Liver (tissue), 10 donors: ENCODE measurements at places on chromosomes 4 and X. TPM values are rescaled to one million over a fixed set of nuclear protein-coding genes. Genes with fewer than 3 reads are reported as not detected.

GRCh38 chr4:90990284-90990683, 863.1 kb downstream of the CCSER1 start:
- DNase-seq = no peak

- DNase-seq = no peak
Measured at GRCh38 chr4:187606581-187606980, 389.0 kb upstream of the ZFP42 start.

GRCh38 chr4:187550256-187550950, 445.2 kb upstream of the ZFP42 start:
- no peak for DNase-seq

Gene RTL3
- not detected for total RNA-seq

DNA sequence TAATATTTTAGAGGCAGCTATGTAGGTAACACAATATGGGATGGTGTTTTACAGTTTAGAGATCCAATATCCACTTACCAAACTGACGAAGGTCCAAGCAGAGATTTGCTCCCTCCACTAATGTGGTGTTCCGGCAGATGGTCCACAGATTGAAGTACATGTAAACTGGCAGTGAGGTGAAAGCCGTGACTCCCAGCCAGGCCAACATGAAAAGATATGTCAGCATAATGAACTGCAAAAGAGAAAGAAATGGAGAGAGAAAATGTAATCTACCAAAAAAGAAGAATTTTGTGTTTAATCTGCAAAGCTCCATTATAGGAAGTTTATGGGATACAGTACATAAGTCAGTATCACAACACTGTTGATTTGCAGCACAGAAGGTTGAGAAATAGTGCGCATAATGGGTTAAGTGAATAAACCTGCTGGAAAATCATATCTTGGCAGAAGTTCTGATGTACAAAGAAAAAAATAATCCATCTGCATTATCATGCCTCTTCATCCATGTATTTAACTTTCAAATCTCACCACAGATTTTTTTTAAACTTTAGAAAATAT, 160.2 kb downstream of the GPM6A start:
- no peak for DNase-seq

GRCh38 chrX:68703846-68704245, 56.4 kb downstream of the STARD8 start:
- no peak for DNase-seq

Gene PFKFB1
- 19.2 TPM for total RNA-seq

Gene TBC1D8B
- total RNA-seq = 5.6 TPM

DNA sequence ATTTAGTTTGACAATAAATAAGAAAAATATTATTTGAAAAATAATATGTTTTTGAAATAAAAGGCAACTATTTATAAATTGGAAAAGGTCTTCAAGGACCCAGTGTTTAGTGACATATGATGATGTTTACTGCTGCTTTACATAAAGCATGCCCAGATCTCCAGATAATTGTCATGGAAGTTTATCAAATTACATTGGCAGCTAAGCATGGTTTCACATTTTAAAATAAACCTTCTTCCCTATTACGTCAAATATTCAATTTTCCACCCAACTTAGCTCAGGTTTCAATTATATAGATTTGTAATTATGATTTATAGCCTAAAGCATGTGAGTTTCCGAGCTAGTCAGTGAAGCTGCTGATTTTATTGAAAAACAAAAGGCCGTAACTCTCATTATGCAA, 417.2 kb downstream of the CFAP47 start:
- DNase-seq = no peak

Gene UGT2A3
- 16.3 TPM for total RNA-seq

DNA sequence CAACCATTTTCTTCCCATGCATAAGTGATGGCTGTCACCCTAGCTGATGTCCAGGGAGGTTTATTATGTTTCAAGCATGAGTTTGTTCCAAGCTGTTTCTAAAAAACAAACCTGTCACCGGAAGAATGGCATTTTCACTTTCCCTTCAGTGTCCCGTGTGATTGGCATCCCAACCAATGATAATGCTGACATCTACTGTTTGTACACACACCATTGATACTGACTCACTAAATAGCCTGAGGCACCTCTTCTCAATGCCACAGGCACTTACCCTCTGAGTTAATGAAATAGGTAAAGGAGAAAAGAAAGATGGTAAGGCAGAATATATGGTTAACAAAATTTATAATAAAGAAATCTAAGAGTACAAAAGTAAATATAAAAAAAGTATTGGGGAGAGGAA, 23.1 kb upstream of the VCX2 start:
- no peak for DNase-seq

DNA sequence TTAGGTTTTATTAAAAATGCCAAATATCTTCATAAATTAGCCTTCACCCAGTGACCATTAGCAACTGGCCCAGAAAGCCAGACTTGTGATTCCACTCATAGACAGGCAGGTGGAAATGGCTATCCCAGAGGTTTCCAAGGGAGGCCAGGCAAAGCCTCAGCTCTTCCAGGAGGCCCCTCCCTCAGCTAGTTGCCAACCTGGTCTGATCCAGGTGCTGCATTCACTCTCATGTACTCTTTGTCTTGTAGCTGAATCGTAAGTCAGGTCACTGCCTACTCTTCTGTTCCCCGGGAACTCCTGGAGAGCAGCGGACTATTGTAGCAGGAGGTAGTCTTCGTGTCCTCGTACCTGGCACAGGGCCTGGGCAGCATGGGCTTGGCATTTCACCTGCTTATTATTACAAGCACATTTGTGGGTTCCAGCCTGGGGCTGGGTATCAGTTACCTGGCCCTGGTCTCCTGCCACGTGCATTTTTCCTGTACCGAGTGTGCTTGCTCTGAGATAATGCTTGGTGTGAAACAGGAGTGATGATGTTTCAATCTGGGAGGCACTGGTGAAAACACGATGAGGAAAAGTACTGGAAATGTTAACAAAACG, 101.6 kb downstream of the FAM193A start:
- DNase-seq = peak; percentile 25

DNA sequence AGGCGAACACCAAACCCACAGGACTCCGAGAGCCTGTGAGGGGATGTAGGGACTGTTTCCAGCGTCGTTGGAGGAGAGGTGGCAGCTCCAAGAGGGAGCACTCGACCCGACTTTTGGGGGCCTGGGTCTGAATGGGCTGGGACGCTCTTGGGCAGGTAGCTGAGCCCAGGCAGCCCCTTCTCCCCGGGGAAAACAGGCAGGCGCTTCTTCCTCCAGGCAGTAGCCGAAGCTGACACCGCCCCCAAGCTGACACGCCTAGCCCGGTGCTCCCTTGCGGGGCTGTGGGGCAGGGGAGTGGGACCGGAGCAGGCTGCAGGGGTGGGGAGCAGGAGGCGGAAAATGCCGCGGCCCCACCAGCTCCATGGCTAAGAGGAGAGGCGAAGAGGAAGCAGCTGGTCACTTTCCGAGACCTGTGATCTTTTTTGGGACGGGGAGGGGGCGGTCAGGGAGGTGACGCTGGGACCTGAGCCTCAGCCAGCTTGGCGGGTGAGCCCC, 4.2 kb downstream of the NKX1-1 start:
- no peak for DNase-seq

Gene PDHA2
- total RNA-seq = not detected

DNA sequence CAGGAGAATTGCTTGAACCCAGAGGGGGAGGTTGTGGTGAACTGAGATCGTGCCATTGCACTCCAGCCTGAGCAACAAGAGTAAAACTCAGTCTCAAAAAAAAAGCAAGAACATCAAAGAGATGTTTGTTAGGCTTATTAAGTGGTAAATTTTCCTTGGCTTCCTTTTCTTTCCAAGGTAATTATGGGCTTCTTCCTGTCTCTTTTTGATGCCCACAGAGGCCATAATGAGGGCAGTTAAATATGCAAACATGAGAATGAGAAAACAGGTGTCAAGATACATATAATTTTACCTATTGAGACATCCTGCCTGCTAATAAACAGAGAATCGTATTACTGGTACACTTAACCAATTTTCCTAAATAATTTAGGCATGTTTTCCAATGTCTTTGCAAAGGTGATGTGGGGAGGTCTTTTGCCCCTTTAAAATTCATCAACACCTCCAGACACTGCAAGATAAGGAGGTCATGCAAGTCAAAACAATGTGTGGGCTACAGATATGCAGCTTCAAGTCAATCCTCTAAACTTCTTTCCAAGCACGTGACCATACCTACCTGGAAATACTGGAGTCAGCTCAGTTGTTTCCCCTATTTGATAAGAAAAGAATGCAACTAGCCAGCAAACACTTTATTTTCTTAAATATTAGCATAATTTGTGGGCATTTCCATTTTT, 2.7 kb downstream of the SLC39A8 start:
- no peak for DNase-seq

- no peak for DNase-seq
Measured at GRCh38 chrX:48512371-48512935, 3.7 kb downstream of the PORCN start.

DNA sequence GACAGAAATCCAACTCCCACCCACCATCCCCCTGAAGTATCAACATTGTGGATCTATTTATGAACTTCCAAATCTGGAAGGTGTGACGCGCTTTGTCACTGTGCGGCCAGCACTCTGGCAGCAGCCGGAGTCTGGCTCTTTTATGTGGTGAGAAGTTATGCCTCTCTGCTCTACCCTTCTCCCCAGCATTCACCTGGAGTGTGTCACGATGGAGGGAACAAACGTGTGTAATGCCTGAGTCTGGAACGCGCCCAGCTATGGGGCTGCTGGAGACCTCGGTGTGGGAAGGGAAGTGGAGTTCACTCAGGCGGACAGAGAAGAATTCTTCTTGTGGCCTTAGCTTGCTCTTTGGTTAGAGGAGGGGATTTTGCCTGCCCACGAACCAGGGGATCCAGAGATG, 222.1 kb upstream of the RPL34 start:
- no peak for DNase-seq

Gene TSR2
- total RNA-seq = 7.9 TPM

- no peak for DNase-seq
Measured at GRCh38 chr4:37124800-37125199, 119.7 kb upstream of the NWD2 start.

Gene OFD1
- total RNA-seq = 9.0 TPM

Gene F8A2
- total RNA-seq = not detected

Gene ELOVL6
- 38.6 TPM for total RNA-seq

- DNase-seq = no peak
Measured at GRCh38 chr4:134202166-134202956, 772 bp upstream of the PABPC4L start.

DNA sequence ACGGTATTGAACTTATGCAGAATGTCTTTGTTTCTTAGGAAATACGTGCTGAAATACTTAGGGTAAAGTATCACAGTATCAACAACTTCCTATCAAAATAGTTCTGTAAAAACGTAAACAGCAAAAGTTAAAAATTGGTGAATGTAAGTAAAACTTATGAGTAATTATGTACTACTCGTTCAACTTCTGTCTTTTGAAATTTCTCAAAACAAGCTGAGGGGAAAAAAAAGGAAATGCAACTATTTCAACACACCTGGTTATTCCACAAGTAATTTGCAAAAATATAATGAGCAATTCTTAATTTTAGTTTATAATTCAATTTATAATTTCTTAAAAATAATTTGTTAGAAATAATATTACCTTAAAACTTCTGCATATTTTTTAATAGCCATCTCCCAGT, 8.3 kb downstream of the PPID start:
- no peak for DNase-seq

DNA sequence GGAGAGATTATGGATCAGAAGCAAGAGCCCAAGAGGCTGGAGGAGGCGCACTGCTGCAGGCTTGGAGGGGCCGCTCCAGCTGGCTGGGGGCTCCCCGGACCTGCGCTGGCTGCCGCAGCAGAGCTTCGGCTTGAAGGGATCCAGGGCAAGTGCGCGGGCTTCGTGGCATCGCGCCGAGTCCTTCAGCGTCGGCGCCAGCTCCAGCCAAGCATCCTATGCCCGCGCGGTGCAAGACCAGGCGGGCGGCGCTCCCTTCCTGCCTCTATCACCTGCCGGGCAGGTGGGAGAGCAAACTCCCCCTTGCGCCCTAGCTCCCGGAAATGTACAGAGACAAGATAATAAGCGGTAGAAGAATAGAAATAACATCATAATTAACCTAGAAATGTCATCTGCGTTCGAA, 10.5 kb upstream of the UCP1 start:
- DNase-seq = no peak

DNA sequence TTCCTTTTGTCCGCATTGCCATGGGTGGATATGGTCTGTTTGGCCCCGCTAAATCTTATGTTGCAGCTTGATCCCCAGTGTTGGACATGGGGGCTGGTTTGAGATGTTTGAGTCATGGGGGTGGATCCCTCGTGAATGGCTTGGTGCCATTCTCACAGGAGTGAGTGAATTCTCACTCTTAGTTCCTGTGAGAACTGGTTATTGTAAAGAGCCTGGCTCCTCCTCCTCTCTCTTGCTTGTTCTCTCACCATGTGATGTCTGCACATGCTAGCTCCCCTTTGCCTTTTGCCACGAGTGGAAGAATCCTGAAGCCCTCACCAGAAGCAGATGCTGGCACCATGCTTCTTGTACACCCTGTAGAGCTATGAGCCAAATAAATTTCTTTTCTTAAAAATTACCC, 22.6 kb upstream of the STBD1 start:
- DNase-seq = no peak

Gene TSPAN5
- 0.84 TPM for total RNA-seq

- DNase-seq = no peak
Measured at GRCh38 chr4:183205709-183206108, 106.7 kb downstream of the WWC2 start.

Gene CLDN2
- 0.37 TPM for total RNA-seq

DNA sequence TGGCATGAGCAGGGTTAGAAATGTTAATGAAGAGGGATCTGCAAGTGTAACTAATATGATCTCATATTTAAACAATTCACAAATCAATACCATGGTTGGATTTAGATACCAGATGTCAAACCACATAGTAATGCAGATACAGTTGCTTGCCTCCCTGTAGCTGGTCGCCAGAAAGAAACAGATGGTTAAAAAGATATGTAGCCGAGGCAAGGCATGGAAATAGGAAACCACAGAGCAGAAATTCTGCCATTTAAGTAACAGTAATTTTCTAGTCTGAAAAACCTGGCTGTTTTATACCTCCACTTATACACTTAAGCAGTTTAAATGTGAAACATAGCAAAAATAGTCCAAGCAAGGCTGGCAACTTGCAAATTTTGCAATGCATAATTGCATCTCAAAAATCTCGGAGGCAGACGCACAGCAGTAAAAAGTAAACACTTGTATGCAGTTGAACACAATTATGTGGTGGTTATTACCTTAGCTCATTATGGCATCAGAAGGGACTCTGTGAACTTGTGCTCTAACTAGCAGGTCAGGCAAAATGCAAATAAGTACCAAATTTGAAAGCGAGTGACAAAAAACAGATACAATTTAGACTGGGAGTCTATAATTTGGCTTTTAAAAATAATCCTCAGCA, 126.8 kb downstream of the NAA11 start:
- DNase-seq = no peak

DNA sequence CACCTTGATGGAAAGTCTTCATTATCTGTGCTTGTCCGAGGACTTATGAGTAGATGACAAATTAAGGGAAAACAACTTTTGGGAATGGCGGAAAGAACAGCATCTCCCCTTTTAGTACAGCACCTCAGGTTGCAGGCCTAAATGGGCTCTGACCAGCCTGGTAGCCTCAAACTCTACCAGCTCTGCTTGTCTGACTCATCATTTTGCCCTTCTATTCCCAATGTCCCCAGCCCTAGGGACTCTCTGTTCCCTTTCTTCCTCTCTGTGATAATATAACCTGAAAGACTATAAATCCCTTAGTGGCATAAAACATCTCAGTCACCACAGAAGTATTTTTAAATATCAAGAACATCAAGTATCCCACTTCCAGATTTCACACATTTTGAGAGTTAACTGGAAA, 121.9 kb downstream of the THOC2 start:
- no peak for DNase-seq

- DNase-seq = no peak
Measured at GRCh38 chrX:20620306-20620705, 353.6 kb upstream of the RPS6KA3 start.

Gene SOWAHD
- total RNA-seq = 2.5 TPM
